ENCODE measurements at places on chromosomes 1 and 21. TPM values are rescaled to one million over a fixed set of nuclear protein-coding genes. Genes with fewer than 3 reads are reported as not detected.

DNA sequence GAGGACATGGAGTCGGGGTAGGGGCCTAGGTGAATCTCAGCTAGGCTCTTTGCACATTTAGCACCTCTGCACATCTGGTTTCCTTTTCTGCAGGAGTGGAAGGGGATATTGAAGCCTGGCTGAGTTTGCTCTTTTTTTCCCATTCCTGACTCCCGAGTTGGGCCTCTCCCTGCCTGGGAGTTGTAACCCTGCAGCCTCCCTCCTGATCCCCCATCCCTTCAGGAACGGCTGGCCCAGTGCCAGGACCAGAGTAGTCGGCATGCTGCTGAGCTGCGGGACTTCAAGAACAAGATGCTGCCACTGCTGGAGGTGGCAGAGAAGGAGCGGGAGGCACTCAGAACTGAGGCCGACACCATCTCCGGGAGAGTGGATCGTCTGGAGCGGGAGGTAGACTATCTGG lies 836 bp downstream of the OLFML3 start:
- peak; percentile 82 for DNase-seq

DNA sequence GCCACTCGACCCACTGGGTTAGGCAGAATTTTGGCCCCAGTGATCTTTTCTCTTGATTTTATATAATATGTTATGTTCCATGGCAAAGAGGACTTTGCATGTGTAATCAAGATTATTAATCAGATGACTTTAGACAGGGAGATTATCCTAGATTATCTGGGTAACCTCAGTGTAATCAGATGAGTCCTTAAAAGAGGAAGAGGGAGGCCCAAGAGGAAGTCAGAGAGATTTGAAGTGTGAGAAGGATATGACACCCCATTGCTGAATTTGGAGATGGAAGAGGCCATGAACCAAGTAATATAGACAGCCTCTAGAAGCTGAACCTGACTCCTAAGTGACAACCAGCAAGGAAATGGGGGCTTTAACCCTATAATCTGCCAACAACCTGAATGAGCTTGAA lies 117.1 kb upstream of the CSF3R start:
- DNase-seq: no peak

DNA sequence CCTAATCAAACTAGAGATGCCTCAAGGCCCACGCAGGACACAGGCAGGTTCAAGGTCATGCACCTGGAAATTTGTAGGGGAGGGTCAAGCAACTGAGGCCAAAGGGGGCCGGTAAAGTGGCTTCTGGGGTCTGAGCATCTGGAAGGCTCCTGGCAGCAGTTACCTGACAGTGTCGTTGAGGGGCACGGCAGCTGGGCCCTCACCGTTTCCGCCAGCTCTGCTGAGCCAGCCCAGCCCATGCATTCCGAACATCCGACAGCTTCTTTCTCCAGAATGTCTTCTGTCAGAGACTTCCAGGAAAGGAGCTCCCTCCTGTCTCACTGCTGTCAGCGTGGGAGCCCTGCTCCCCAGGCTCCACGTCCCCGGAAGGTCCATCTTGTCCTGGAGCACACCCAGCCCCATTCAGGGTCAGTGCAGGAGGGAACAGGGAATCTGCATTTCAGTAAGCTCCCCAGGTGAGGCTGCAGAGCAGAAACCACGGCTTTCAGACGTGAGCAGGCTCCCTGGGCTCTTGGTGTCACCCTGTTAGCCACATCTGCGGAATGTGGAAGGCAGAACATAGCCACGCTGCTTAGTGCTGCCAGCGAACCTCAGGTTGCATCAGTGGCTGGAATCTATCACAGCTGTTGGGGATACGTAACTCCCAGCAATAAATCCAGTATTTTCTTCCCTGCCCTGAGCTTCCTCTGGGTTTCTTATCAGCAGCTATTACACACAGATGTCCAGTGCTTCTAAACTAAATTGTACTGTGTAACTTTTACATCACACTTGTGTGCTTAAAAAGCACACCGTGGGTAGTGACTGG lies 36.3 kb upstream of the FAM3B start:
- peak; percentile 38 for DNase-seq

GRCh38 chr1:243827206-243827605 lies 22.8 kb downstream of the AKT3 start:
- no peak for DNase-seq

DNA sequence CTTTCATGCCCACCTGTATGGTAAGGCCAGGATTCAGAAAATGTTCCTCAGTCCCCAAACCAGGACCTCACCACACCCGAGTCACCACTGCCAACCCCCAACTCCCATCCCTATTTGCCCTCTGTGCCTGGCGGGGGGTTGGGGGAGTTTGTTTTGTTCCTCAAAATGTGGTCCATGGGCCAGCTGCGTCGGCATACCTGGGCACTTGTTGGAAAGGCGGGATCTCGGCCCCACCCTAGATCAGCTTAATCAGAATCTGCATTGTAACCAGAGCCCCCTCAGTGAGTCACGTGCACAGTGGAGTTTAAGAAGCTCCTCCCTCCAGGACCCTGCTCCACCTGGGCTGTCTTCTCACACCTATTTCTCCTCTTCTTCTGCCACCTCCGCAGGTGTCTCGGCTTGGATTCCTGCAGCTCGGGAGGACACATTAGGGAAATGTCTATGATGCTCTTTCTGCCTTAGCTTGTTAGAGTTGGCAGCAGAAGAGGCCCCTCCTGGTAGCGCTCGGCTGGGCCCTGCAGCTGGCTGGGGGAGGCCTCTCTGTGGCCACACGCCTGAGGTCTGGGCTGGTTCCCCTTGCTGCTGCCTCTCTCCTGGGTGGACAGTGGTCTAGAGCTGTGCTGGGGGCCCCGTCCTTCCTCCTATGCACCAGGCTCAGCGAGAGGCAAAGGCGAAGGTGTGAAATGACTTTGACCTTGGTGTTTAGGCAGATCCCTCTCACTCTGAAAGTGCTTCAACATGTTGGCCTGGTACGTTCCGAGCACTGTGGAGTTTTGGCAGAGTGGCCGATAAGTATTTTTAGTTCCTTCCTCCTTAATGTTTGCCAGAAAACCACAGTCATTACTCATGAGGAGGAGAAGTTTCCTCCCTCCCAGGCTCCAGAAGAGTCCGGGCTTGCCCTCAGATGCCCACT lies 41.8 kb upstream of the CAMTA1 start:
- DNase-seq: peak; percentile 62

- DNase-seq: no peak
Observed at GRCh38 chr1:199861020-199861795, 166.3 kb upstream of the NR5A2 start.

DNA sequence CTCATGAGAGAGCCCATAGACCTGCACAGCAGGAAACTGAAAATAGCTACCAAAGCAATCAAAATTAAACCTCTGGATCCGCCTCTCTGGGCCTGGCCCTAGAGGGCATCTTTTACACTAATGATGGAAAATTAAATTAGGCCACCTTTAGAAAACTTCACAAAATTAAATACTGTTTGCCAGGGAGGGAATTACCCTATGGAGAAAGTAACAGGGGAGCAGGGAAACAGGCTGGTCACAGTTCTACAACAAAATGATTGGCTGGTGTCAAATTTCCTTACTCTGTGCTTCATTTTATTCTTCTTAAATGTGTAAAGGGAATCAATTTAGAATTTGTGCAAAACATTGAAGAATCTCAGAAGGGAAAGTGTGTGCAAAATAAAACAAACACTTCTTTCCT lies 62.4 kb downstream of the SPATA46 start:
- no peak for DNase-seq

DNA sequence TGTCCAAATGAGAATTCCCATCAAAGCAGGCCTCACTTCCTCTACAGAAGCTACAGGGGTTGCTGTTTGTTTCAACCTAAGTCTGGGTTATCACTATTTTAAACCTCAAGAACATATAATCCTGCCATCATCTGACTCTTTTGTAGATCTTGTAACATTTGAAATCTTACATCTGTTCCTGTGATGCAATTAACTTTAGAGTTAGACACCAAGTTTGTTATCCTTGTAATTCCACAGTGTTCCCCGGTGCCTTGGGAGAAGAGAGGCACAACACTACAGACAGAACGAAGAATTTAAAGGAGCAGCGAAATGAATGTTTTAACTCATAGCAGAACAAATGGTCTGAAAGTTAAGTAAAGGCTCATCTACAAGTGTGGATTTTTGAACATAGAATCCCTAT lies 116.1 kb downstream of the UCHL5 start:
- no peak for DNase-seq

DNA sequence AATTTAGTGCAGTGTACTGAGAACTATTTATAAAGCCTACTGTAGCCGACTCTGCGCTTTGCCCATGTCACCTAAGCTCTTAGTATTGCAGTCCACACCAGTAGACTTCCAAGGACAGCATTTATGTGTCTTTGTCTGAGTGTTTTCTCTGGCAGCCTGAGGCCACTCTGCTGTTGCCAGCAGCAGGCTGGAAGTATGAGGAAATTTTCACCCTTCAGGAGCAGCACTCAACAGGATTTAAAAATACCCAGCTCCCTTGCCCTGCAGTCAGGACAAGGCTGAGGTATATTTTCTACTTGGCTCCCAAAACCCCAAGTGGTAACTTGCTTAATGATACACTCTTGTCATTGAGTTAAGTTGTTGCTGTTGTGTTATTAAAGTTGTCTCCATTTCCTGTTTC lies 230.1 kb downstream of the SRGAP2C start:
- DNase-seq: no peak

The IQCC gene
- 0.51 TPM for total RNA-seq

The KPRP gene
- not detected for total RNA-seq
